Activated effector memory CD4-positive, alpha-beta T cell treated with Interleukin-2 at 50 U/mL for 16 hours (primary cell): ENCODE measurements at places on chromosomes 5 and 9.

- DNase-seq: no peak
Measured at GRCh38 chr5:170117736-170118135, 12.0 kb downstream of the FOXI1 start.

- DNase-seq: no peak
Measured at GRCh38 chr9:117335837-117336433, 78.9 kb downstream of the ASTN2 start.

DNA sequence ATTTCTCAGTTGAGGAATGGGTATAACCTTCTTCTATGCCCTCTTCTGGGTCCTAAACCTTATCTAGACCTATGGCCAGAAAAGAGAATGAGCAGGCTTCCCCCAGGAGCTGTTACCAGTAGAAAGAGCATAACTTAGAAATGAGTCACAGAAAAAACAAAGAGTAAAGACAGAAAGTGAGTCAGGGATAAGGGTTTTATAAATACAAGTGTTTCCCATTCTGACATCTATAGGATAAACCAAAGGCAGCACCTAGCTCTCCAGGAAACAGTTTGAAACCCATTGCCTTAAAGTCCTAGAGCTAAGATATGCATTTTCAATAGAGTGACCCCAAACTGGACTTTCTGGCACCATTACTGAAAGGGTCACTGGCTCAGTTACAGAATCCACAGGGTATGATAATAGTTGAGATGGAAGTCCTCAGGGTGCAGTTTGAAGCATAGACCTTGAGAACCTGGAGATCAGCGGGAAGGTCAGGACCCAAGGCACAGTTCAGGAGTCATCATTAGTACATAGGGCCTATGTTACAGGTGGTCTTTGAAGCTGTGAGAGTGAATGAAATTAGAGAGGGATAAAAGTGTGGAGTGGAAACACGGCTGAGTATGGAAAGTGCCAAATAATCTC, 42.7 kb upstream of the LIFR start:
- DNase-seq: no peak

DNA sequence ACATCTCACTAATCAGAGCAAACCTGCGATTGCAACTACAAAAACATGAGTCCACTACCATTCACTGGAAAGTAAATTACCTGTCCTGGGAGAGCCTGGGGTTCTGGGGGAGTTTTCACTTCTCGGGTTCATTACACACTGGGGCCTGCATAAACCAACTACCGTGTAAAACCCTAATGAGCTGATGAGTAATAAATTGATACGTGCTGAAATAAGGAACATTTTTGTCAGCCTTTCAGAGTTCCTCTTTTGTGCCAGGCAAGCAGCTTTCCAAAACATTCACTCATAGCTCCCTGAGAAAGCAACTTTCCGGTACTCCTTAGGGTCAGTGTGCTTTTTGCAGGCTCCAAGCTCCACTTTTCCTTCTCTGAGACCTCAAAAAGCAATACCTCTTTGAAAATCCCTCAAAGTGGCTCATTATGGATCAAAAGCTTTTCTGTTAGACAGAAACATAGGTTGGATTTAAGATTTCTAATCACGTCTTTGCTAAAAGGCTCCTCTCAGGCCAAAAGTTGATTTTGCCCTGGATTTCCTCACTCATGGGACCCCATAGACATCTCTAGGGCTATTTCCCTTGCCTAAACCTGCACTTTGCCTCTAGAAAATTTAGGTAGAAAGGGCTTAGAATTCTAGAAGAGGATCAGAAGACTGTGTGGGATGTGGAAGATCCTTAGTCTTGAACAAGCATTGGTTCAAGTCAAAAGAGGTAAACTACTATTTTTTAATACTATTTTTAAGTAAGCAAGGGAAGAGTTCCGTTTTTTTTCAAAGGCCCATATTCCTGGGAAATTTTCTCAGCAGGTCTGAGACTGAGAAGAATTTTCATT, 74.8 kb downstream of the ST8SIA4 start:
- DNase-seq: no peak

DNA sequence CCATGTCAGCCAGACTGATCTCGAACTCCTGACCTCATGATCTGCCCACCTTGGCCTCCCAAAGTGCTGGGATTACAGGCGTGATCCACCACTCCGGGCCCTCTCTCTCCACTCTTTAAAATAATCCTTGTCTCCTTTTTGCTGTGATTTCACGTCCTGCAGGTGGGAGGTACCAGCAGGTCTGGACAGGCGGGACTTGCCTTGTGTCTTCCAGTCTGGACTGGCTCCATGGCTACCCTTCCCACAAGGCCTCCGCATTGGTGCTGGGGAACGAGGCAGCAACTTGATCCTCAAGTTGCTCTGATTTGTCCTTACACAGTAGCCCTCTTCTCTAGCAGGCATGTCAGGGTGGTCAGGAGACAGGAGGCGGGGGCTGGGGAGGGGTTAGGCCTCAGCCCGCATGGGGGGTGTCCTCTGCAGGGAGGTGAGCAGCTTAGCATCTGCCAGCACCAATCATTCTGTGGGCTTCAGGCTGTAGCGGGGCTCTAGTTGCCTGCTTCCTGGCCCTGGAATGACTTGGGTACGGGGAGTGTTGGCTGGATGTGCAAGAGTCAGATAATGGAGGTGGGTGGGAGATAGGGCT, 54.3 kb downstream of the TENT4A start:
- DNase-seq: no peak

GRCh38 chr9:21836437-21837161, 34.2 kb downstream of the MTAP start:
- DNase-seq: no peak

DNA sequence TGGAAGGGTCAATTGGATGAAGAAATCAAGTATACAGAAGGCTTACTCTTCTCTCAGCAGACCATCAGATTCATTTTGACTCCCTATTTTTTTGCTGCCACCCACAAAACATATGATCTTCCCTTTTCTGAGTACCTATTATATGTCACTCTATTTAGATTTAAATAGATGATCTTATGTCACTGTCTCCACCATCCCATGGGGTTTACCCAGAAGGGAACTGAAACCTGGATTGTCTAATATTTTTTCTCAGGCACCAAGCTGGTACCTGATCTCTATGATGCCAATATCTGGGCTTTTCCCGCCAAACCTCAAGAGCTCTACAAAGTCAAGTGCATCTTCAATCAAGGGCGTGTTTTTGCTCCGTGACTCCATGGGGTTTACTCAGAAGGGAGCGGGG, 118.7 kb downstream of the GAS1 start:
- DNase-seq: no peak
